Activated CD4-positive, alpha-beta T cell treated with anti-CD3 and anti-CD28 coated beads, Interleukin-2, amount 10 ng/mL, durations not matched to agents 7 days and 5 days (primary cell): ENCODE measurements at places on chromosomes 2 and 18. TPM values are rescaled to one million over a fixed set of nuclear protein-coding genes. Genes with fewer than 3 reads are reported as not detected.

SMC6 gene
- total RNA-seq = 41.3 TPM

C2orf49 gene
- total RNA-seq = 23.5 TPM

SNORC gene
- 1.1 TPM for total RNA-seq

UGT1A5 gene
- total RNA-seq = not detected

IL1RL2 gene
- total RNA-seq = not detected

HADHA gene
- total RNA-seq = 124 TPM

ZRANB3 gene
- 7.4 TPM for total RNA-seq

NTSR2 gene
- not detected for total RNA-seq

OTOS gene
- not detected for total RNA-seq

HOXD1 gene
- total RNA-seq = not detected

KDSR gene
- 56.1 TPM for total RNA-seq

KLHL30 gene
- total RNA-seq = not detected

SULT1C4 gene
- not detected for total RNA-seq

GATA6 gene
- total RNA-seq = not detected

SCN1A gene
- not detected for total RNA-seq

TOGARAM2 gene
- 3.7 TPM for total RNA-seq

DLGAP1 gene
- not detected for total RNA-seq

SLC23A3 gene
- 2.8 TPM for total RNA-seq

ASXL3 gene
- not detected for total RNA-seq

TPO gene
- total RNA-seq = not detected

FHL2 gene
- total RNA-seq = 3.6 TPM

MC2R gene
- total RNA-seq = not detected

FKBP7 gene
- 2.1 TPM for total RNA-seq
